ENCODE measurements at places on chromosomes 11 and 22. TPM values are rescaled to one million over a fixed set of nuclear protein-coding genes. Genes with fewer than 3 reads are reported as not detected.

Gene SCUBE2
- total RNA-seq: 5.6 TPM

Gene DCDC1
- total RNA-seq: 0.23 TPM

Gene SCN2B
- 0.14 TPM for total RNA-seq

Gene TMEM25
- 13.6 TPM for total RNA-seq

Gene KDM4D
- total RNA-seq: 1.3 TPM

Gene FAT3
- total RNA-seq: 0.37 TPM

Gene OR10AG1
- not detected for total RNA-seq

Gene WT1
- total RNA-seq: 25.6 TPM

Gene ARHGAP8
- 20.1 TPM for total RNA-seq

Gene ALDH3B2
- total RNA-seq: not detected

Gene SELENOO
- total RNA-seq: 26.2 TPM

Gene MRGPRD
- not detected for total RNA-seq

Gene LMNTD2
- total RNA-seq: 4.4 TPM

Gene MN1
- total RNA-seq: 0.70 TPM

Gene KRTAP5-11
- total RNA-seq: not detected

Gene OR5AK2
- 0.37 TPM for total RNA-seq

Gene MRGPRF
- 11.4 TPM for total RNA-seq

Gene C11orf42
- total RNA-seq: not detected
